ENCODE measurements at places on chromosomes 3 and 15.

- no peak for DNase-seq
Observed at GRCh38 chr3:126349611-126350501, 7.4 kb downstream of the KLF15 start.

- DNase-seq = no peak
Observed at GRCh38 chr3:29406291-29406832, 125.5 kb downstream of the RBMS3 start.

- DNase-seq = no peak
Observed at GRCh38 chr3:154060238-154061000, 60.8 kb upstream of the ARHGEF26 start.

GRCh38 chr3:31230425-31231223, 302.1 kb upstream of the STT3B start:
- DNase-seq = no peak

GRCh38 chr3:150797155-150797554, 34.2 kb upstream of the SIAH2 start:
- DNase-seq = no peak

GRCh38 chr3:186520957-186521842, 23.0 kb downstream of the CRYGS start:
- no peak for DNase-seq

DNA sequence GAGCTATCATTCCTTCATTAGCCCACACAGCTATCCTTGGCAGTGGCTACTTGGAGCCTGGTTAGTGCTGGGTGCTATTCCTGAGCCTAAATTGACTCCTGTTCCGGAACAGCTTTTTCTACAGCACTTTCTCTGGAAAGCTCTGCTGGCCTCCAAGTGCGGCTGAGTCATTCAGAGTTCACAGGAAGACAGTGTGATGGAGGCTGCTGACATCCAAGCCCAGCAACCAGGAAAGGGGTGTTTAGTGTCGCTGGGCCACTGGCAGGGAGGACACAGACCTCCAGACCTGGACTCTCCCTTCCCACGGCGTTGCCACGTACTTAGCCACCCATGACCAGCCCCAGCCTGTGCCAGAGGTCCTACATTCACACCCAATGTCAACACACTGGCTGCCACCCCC, 28.7 kb downstream of the CACNA2D2 start:
- DNase-seq = no peak

GRCh38 chr3:132563420-132564069, 33.5 kb upstream of the ACKR4 start:
- no peak for DNase-seq

- no peak for DNase-seq
Observed at GRCh38 chr3:13045241-13045903, 27.9 kb downstream of the IQSEC1 start.

DNA sequence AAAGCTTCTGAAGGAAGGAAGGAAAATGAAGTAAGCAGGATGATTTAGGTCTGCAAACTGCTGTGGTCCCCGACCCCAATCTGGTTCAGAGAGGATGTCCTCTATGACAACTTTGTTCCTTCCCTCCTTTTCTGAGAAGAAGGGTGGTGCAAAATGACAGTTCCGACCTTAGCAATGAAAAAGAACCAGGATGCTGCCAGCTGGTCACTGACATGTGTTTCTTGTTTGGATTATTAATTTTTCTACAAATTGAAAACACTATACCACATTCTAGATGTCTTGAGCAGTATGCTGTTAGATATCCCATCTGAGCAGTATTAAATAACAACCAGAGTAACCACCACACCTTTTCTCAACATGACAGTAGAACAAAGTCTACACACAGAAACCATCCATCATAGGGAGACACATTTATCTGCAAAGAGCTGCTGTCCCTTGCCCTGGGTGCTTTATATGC, 27.5 kb downstream of the CDCP1 start:
- no peak for DNase-seq

GRCh38 chr15:29805043-29805707, 17.1 kb downstream of the TJP1 start:
- no peak for DNase-seq

DNA sequence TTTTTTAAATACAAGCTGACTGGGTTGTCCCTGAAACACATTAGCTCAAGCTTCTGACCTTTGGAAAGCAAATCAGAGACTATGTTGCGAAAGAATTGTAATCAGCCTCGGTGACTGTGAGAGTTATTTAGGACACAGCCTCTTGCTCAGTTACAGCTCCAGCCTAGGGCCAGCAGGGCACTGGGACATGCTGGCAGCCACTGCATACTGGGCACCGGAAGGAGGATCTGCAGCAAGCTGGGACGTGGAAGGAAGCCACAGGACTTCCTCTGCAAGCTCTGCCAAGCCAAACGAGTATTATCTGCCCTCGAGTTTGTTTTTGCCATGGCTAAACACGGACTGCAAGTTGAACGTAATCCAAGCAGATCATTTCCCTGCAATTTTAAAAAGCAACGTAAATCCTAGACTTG, 24.4 kb upstream of the COPG1 start:
- peak; percentile 92 for DNase-seq

DNA sequence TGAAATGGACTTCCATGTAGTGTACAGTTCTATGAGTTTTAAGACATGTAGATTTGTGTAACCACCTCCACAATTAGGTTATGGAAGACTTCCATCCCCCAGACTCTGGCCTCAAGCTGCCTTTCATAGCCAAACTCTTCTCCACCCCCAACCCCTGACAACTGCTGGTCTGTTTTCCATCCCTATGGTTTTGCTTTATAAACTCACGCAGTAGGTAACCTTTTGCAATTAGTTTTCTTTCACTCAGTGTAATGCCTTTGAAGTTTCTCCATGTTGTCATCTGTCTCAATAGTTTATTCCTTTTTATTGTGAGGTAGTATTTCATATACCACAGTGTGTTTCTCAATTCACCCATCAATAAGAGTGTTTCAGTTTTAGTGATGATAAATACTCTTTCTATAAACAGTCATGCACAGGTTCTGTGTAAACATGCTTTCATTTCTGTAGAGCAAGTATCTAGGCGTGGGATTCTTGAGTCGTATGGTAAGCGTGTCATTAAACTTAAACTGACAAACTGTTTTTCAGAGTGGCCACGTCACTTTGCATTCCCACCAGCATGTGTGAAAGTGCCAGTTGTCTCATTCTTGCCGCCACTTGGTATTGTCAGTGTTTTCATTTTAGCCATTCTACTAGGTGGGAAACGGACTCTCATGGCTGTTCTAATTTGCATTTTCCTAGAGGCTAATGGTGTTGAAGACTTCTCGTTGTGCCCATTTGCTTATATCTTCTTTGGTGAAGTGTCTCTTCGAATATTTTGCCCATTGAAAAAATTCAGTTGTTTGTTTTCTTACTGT, 47.3 kb upstream of the ALDH1A3 start:
- DNase-seq = no peak

DNA sequence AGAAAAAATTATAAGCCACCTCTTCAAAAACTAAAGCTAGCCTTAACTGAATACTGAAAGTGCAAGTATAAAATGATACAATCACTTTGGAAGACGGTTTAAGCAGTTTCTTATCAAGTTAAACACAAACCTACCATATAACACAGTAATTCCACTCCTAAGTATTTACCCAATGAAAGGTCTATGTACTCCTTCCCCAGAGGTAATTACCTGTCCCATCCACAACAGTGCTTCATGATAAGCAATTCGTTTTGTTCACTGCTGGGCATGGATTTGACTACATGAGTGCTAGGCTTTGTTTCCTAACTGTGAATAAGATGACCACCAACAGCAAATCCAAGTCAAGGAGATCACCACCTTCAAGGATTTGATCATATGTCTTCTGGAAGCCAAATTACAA, 4.3 kb downstream of the COX5A start:
- DNase-seq = no peak

DNA sequence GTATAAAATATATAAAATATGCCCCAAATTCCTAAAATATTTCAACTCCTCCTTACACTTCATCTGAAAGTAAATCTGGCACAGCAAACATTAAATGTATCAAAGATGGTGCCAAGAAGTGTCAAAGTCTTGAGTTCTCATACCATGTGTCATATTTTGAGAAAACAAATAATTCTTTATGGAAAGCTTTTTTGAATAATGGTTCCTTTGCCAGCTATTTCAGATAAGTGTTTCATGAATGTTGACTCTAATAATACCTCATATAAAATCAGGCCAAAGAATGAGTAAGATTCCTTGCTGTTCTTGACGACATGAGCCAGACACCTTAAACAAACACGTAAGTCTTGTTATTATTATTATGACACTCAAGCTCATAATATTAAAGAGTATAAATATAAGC, 30.3 kb upstream of the ZNF385D start:
- no peak for DNase-seq

DNA sequence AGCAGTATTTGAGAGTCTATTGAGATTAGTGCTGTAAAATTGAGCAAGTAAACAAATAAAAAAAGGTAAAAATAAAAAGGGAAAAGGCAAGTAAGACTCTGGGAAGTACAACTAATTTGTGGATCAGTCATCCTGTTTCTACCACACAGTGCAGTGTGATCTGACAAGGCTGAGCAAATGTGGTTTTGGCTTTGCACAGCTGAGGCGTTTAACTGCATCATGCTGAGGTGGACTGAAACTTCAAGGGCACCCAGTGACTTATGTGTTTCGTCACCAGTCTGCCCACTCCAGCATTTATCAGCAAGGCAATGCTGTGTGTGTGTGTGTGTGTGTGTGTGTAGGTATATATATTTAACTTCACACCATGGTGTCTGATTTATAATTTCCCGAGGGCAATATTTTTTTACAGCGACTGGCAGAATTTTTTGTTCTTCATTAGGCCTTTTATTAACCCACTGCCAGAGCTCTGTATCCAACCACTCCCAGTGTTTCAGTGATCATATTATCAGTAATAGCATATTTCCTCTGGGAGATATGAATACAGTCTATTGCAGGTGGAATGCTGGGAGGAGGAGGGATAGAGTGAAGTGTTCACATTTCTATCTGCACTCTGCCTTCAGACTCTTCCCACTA, 131.5 kb upstream of the SATB1 start:
- DNase-seq = no peak

GRCh38 chr3:15576475-15576874, 24.9 kb downstream of the HACL1 start:
- DNase-seq = no peak
